ENCODE measurements at places on chromosomes 2 and 18.
A peak's percentile ranks its signal among the peaks of the same experiment; 100 is the strongest.

GRCh38 chr18:22556222-22557167, 138.8 kb upstream of the CTAGE1 start:
- DNase-seq: no peak

DNA sequence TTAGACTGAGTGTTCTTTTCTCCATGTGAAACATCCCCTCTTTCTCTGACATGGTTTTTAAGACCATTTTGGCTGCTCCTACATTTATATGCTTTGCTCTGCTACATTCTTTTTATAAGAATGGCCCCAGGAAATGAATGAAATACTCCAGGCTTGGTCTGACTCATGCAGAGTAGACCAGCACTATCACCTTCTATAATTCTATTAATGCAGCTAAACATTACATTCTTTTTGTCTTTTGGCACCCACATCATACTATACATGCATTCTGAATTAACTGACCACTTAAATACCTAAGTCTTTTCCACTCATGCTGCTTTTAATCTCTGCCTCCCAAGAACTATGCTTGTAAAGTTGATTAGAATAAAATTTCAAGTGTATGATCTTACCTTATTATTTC, 94.1 kb downstream of the AAK1 start:
- DNase-seq: no peak

GRCh38 chr2:10083046-10083445, 2.8 kb upstream of the CYS1 start:
- DNase-seq: no peak

DNA sequence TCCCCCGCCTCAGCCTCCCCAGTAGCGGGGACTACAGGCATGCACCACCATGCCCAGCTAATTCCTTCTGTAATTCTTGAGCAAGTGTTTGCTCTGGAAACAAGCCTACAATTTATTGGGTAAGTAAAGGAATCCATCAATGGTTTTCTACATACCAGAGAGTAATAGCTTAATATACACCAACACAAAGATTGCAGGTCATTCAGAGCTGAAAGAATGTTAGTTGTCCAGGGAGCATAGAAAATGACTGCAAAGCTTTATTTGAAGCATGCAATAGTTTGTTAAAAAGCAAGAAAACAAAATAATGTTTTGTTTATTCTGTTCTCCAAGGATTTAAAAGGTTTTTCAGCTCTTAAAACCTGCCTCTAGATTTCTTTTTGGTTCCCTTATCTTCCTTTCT, 5.6 kb downstream of the IDH1 start:
- no peak for DNase-seq

GRCh38 chr2:108535357-108535631, 1.0 kb downstream of the LIMS1 start:
- no peak for DNase-seq

DNA sequence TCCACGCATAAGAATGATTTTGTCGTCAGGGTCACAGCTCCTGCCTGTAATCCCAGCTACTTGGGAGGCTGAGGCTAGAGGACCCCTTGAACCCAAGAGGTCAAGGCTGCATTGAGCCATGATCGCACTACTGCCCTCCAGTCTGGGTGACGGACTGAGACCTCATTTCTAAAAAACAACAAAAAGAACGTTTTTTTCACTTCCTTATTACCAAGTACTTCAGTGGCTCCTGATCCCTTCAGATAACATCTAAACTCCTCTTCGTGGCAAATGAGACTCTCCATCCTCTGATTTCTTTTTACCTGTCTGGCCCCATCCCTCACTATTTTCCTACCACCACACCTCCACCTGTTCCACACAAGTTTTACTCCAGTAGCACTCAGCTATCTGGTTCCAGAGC, 105.4 kb upstream of the TLK1 start:
- DNase-seq: no peak

- DNase-seq: no peak
These were observed 37.3 kb upstream of the C18orf32 start for GRCh38 chr18:49524349-49524748.

GRCh38 chr2:178756343-178756742, 50.9 kb downstream of the TTN start:
- DNase-seq: no peak

GRCh38 chr2:101759162-101759561, 61.7 kb downstream of the MAP4K4 start:
- no peak for DNase-seq

DNA sequence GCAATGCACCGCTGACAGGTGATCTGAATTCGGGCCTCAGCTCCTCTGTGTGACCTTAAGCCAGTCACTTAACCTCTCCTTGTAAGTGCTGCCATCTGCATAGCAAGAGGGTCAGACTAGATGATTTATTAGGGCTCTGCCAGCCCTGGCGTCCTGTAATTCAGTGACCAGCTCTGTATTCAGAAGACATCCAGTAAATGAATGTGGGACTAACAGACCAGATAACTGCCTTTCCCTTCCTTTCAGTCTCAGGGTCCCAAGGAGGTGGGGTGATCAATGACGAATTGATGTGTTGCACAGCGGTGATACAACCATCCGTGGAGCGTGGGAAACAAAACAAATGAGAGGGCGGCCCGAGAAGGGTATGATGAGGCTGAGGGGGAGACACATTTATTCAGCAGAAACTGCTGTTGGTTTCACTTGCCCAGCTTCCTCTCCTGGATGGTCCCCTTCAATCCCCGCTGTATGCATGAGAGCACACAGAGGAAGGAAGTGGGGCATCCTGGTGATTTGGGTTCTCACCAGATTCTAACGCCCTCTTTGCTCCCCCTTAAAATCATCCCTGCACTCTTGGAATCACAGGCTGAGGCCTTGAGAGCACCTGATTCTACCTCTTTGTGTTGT, 92.8 kb downstream of the VIT start:
- no peak for DNase-seq

DNA sequence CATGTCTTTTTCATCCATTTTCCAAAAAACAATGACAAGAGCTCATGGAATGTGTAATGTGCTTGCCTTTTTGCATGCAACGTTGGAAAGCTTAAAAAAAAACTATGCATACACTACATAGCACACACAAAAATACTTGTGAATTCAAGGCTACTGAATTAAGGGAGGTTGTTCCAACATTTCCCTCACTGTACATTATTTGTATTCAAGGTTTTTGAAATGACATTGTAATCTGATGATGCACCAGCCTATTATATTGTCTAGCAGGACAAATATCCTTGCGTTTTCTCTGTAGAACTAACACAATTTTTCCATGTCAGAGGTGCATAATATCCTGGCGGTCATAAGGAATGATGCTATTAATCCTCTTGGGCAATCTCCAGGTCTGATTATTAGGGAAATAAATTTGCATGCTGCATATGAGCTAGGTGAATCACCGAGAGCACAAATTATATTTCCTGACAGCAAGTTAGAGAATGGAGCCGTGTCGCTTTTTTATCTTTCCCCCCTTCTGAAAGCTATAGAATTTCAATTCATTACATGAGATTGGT, 836.9 kb upstream of the FANCL start:
- DNase-seq: no peak

DNA sequence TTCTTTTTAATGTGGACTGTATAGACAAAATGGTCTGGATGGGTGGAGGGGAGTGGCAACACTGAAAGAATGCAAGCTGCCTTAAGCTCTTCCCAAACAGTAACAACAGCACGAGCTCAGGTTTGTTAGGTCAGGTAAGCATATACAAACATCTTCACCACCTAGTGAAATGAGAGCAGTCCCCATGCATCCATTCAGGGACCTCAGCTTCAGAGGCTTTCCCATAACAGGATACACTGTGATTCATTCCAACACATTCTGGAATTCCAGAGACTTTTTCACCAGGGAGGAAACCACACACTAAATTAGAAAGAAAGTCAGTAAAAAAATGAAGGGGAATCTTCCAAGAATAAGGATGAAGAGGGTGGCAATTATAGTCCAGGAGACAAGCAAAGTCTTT, 50.4 kb upstream of the BZW1 start:
- no peak for DNase-seq

- no peak for DNase-seq
These were observed 40.4 kb downstream of the FTCDNL1 start for GRCh38 chr2:199810422-199811171.

DNA sequence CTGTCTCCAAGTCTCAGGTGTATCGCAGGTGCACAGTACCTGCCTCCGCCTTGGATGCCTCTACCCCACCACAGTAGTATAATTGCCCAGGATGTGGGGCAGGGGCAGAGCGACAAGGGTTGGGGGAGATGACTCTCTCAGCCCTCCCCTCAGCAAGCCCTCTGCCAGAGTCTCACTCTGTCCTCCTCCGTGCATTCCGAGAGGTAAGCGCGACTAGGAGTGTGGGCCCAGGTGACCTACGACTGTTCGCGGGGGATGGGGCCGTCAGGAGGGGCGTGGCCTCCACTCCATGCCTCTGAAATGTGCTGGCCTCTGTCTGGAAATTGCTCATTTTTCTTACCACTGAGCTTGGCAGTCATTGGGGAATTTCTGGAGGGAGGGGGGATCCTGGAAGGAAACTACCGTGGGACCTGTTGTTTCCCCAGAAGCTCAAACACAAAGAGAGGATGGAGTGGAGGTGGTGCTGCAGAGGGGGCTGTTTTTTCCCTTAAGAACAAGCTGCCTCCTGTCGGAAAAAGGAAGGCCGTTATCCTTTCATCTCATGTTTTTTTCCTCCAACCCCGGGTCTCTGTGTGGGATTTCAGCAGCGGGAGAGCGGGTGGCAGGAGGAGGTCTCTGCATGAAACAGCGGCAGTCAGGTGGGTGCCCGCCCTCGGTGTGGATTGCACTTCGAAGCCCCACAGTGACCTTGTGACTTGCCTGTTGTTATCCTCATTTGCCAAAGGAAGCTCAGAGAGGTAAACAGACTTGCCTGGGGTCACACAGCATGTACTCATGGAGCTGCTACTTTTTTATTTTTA, 13.0 kb upstream of the RALB start:
- no peak for DNase-seq

- no peak for DNase-seq
These were observed 380.6 kb upstream of the NXPH2 start for GRCh38 chr2:139160836-139161235.

GRCh38 chr18:10951631-10952544, 197.5 kb downstream of the PIEZO2 start:
- DNase-seq: no peak

DNA sequence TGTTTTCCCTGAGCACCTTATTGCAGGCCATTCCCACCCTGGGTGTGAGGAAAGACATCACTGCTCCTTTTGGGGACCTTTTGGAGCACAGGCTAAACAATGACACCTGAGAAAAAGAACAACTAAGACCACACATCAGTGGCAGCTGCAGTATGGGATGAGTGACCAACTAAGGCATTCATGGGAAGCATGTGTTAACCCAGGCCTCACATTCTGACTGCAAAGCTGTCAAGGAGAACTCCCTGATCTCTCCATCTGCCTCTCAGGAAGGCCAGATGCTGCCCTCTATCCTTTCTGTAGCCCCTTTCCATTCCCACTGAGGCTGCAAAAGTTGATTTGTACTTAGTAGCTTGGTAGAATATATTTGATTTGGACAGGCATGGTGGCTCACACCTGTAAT, 277.7 kb upstream of the FBXO11 start:
- DNase-seq: no peak

GRCh38 chr18:58525928-58526424, 102.9 kb downstream of the ALPK2 start:
- DNase-seq: no peak

GRCh38 chr18:49521216-49521835, 34.3 kb upstream of the C18orf32 start:
- no peak for DNase-seq

GRCh38 chr2:28481905-28482304, 14.0 kb upstream of the PLB1 start:
- no peak for DNase-seq

- no peak for DNase-seq
These were observed 142.7 kb downstream of the CDH20 start for GRCh38 chr18:61475931-61476330.

DNA sequence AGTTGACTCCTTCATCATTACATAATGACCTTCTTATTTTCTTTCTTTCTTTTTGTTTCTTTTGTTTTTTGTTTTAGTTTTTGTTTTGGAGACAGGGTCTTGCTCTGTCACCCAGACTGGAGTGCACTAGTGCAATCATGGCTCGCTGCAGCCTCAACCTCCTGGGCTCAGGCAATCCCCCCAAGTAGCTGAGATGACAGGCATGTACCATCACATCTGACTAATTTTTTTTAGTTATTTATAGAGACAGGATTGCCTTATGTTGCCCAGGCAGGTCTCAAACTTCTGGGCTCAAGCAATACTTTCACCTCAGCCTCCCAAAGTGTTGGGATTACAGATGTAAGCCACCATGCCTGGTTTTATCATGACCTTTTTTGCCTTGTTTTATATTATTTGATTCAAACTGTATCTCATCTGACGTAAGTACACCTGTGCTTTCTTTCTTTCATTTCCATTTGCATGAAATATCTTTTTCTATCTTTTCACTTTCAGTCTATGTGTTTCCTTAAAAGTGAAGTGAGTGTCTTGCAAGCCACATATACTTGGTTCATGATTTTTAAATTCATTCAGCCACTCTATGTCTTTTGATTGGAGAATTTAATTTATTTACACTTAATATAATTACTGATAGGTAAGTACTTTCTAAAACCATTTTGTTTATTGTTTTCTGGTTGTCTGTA, 39.1 kb downstream of the SP100 start:
- no peak for DNase-seq

DNA sequence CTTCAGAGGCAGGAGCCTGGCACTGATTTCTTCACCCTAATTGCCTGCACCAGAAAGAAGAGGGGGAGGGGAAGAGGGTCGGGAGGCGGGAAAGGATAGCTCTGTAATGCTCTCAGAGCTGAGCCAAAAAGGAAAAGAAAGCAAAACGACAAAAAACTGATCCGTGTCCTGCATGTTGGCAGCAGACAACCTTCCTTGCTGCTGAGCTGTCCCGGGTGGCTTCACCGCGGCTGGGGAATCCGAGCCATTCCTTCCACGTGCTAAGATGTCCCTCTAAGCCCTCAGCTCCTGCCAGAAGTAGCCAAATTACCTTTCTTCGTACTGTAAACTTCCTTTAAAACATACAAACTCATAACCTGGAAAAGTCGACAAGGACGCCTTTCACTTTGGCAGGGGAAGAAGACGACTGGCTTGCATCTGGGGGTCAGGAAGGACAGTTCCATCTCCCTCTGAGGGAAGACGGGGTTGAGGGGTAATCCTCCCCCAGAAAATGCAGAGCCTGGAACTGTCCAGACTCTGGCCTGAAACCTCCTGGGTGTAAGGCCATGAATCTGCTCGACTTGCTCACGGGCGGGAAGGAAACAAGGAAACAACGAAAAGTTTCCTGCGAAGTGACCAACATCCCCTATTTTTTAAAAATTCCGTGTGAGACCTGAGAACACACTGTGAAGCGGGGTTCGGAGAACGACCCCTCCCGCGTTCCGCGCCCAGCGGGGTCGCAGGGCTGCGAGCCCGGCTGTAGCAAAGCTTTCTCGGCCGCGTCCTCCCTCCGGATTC, 7.7 kb downstream of the OTX1 start:
- DNase-seq: no peak

GRCh38 chr18:67199993-67200617, 316.4 kb downstream of the DSEL start:
- DNase-seq: peak; percentile 5

DNA sequence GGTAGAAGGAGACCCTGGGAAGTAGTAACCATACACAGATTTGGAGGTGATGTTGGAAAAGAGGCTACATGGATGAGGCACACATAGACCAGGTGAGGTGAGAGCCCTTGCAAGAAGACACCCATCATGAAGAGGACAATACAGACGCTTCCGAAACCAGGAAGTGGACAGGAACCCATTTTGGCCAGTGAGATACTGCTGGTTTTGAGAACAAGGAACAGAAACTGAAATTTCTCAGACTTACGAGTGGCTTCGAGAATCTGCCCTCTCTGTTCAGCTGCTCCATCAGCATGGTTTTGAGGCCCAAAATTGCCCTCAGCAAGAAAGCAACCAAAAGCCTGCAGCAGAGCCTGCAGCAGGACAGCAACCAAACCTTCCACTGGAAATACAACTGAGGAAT, 479.1 kb upstream of the NRXN1 start:
- DNase-seq: no peak

Measured in frontal cortex (tissue), 4 donors.